ENCODE measurements at places on chromosomes 3 and 15.
A peak's percentile ranks its signal among the peaks of the same experiment; 100 is the strongest.

GRCh38 chr3:132253262-132253878 lies 63.8 kb upstream of the ACP3 start:
- peak; percentile 65 for DNase-seq

DNA sequence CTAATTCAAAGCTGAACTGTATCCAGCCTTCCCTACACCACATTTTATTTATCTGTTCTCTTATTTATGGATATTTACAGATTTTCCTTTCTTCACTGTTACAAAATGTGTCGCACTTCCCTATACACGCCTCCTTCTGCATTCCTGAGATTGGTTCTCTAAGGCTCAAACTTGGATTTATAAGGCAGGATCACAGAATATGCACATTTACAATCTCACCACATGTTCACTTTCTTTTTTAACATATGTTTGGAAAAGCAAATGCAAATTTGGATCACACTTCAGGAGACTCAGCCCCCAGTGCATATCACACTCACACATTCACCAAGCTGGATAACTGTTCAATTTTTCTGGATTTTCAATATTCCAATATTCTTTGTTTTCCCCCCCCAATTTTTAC lies 31.8 kb upstream of the ARHGEF3 start:
- DNase-seq = no peak

GRCh38 chr3:195752546-195753331 lies 32.0 kb downstream of the MUC20 start:
- no peak for DNase-seq

DNA sequence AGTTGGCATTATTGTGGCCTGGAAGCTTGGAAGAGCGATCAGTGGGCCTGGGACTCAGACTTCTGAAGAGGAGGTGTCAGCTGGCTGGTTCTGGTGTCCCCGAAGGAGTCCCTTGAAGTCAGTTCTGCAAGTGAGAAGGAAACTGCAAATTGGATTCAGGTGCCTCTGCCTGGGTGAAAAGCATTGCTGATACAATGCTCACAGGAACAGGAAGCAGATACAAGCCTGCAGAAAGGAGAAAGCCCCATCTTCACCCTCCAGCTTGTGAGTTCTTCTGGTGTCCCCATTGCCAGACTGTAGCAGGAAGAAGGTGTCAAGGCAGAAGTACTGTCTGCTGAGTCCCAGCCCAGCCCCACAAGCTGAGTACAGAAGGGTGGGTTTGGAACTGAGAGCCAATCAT lies 271.3 kb downstream of the PLOD2 start:
- no peak for DNase-seq

DNA sequence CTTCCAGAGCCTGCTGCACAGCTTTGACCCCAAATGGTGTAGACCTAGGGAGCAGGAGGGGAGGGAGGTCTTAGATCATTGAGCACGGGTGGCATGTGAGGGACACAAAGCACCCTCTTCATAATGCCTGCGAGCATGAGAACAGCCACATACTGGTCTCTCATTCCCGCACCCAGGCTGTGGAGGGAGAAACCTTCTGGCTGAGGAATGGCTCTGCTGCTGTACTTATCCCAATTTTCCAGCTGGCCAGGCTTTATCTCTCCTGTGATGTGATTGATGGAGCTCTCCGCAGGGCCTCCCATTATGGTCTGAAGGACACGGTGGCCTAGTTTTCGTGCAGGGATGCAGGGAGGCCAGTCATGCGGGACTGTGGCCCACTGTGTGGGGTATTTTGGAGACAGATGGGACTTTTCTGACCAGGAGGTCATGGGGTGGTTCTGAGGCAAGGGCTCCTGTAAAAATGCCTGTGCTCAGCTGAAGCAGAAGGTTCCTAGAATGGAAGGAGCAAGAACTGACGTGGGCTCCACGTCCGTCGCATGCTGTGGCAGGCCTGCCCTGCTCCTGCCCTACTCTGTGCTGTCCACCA lies 251.5 kb downstream of the PLCL2 start:
- DNase-seq = no peak

GRCh38 chr3:32002561-32003368 lies 21.2 kb downstream of the ZNF860 start:
- DNase-seq = no peak

GRCh38 chr3:9525078-9525477 lies 28.5 kb downstream of the LHFPL4 start:
- DNase-seq = no peak

GRCh38 chr3:106129939-106130338 lies 261.1 kb upstream of the CBLB start:
- DNase-seq = no peak

DNA sequence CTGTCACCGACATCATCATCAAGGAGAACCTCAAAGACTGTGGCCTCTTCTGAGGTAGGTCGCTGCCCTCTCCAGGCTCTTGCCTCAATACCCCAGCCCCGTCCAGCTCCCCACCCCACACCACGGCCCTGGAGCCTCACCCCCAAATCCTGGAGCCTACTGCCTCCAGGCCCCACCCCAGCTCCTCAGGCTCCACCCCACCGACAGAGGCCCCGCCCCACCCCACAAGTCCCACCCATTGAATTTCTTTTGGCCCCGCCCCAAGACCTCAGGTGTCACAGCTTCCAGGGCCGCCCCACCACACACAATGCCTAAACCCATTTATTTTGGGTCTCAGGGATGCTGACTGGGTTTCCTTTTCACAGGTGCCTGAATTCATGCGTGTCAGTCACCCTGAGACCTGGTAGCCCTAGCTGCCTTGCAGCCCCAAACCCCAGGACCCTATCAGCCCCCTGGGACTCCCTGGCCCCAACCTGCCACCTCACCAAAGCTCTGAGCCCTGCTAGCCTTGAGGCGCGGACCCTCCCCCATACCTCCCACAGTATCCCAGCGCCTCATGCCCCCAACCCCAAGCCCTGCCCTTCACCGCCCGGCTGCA lies 3.6 kb downstream of the GNAT1 start:
- DNase-seq = no peak

DNA sequence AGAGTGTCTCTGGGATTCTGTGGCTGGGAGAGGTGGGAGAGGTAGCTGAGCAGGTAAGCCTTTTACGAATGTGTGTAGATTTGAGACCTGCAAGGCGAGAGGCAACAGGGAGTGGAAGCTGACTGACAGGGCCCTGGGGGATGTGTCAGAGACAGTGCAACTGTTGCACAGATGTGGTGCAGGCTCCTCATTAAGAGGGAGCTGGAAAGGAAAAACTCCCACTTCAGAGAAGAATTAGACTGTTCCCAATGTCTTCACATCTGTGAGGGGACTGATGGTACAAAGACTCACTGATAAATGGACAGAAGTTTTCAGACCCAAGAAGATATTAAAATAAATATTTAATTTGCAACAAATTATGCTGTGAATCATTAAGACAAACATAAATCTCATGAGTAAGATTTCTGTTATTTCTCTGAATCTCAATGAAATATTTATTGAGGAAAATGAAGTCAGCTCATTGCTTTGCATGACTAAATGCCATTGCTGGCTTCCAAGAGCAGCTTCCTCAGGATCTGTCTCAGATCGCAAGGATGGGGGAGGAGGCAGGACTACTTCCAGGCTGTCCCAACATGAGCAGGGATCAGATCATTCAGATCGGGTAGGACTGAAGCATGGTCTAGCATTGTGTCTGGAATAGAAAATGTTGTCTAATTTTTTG lies 127.3 kb upstream of the ROPN1 start:
- DNase-seq = no peak

DNA sequence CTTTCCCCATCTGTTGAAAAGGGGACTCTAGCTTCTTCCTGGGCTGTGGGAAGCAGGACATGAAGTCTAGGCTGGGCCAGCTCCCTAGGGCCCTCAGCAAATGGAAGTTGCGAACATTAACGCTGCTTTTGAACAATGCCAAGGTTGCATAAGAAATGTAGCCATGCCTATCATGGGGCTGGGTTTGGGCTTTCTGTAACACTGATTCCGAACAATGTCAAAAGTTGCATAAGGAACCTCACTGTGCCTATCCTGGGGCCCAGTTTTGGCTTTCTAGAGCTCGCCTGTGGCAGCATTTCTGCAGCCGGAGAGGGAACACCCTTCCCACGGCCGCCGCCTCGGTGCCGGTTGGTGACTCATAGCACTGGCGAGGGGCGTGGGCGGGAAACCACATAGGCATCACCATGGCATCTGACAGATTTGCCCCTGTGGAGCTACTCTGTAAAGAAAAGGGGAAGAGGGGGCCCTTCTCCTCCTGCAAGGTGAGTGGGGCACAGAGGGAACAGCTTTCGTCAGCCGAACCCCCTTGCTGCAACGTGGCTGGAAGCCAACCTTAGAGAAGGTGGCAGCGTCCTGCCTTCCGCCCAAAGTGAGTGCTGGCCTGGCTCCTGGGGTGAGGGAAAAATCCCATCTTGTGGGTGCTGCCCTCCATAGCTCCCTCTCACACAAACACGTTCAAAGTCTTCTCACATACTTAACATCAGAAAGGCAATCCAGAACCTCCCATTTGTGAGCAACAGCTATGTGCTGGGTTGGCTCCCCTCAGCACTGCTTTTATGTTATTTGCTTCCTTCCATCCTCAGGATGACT lies 46.6 kb upstream of the ATP2B2 start:
- no peak for DNase-seq

DNA sequence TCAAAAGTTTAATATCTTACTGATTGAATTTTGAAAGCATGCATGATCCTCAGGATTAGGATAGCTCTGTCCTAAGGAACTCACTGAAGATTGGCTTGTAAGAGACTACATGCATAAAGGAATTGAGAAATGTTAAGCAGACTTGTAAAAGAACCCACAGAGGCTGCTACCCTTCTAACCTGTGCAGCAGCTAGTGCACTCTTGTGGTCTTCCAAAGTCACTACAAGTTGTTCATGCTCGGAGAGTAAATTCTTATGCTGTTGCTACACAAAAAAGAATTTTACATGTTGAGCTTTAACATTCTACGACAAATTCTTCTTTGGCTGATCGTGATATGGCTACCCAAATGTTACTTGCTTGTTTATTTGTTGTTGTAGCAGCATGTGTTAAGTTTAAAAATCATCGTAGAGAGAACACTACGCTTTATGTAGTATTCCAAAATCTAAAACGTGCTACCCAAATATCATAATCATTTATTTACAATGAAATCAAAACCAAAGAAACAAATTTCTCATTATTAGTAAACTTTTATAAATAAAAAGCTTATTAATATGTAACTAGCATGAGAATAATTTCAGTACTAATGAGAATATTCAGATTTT lies 55.0 kb downstream of the GOLIM4 start:
- peak; percentile 67 for DNase-seq

GRCh38 chr3:66047311-66048050 lies 8.8 kb upstream of the MAGI1 start:
- DNase-seq = no peak

GRCh38 chr3:55486857-55487380 lies at the start of gene WNT5A:
TSS of gene WNT5A (minus strand) at chr3:55487306. CDS start at chr3:55486985, 321 bp downstream.
- DNase-seq = peak; percentile 54

DNA sequence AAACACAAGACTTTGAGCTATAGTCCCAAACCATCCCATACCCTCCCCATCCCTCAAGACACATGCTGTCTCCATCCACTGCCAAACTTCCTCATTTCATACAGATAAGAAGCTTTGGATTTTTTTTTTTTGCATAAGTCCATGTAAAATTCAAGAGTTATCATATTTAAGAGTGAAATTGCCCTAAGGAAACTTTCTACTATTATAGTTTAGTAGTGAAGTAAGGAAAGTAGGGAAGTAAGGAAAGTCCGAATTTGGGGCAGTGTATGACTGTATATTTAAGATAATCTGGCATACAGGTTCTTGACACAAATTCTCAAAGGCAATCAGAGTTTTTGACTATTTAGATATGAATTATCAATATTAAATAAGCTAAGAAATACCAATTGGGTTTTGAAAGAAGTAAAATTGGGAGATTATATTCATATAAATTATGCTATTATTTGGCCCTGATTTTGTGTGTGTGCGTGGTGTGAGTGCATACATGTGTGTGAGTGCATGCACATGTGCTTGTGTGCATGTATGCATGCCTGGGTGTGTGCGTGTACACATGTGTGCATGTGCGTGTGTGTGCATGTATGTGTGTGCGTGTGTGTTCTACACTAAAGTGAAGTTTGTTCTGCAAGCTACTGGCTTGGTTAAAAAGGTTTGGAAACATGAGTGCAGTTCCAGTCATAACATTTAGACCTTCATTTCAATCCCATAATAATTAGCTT lies 83.6 kb upstream of the MBNL1 start:
- no peak for DNase-seq

Measured in brain (organoid and tissue), 16 donors.